ENCODE measurements at places on chromosomes 2 and 18.

GRCh38 chr18:24089076-24089475, 49.8 kb upstream of the CABYR start:
- no peak for DNase-seq

DNA sequence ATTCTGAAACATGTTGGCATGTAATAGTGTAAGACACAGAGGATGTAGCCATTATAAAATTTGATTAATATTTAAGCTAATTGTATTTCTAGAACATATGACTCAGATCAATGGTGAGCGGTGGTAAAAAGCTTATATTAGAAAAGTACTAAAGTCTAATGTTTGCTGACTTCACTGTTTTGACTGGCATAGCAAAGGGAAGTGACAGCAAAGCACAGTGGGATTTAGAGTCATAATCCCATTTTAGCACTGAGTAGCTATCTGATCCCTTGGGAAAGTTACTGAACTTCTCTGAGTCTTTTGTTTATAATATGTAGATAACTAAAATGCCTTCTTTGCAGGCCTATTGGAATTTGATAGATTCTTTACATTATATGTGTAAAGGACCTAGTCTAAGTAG, 60.4 kb downstream of the KIAA1328 start:
- DNase-seq, result no peak

DNA sequence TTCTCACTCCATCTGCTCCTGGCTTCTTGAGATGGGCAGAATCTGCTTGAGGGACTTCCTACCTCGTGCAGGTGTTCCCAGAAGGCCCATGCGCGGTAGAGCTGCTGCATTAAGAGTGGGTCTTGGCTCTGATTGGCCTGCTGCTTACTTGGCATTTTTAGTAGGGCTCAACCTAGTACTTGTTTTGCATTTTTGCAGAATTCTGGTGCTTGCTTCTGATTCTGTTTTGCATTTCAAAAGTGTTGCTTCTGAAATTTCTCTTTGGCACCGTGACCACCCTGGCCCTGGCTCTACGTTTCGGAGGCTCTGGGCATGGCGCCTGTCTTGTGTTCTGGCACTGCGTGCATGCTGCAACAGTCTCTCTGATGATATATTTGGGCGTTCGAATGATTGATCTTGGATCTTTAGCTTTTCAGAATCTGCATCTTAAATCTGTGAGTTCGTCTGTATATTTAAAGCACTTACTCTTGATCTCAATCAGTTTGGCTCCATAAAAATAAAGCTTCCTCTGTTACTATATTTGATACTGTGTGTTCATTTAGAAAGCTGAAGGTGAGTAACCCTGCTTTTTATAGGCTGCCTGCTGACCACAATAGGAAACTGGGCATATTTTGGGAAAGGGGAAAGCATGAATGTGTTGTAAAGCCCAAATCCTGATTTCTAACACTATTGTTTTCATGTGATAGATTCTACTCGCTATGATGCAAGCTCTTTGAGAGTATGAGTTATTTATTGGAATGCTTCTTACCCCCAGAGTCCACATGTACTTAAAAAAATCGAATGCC, 22.2 kb downstream of the EFR3B start:
- DNase-seq, result no peak

GRCh38 chr18:45978084-45978483, 11.0 kb upstream of the EPG5 start:
- no peak for DNase-seq

DNA sequence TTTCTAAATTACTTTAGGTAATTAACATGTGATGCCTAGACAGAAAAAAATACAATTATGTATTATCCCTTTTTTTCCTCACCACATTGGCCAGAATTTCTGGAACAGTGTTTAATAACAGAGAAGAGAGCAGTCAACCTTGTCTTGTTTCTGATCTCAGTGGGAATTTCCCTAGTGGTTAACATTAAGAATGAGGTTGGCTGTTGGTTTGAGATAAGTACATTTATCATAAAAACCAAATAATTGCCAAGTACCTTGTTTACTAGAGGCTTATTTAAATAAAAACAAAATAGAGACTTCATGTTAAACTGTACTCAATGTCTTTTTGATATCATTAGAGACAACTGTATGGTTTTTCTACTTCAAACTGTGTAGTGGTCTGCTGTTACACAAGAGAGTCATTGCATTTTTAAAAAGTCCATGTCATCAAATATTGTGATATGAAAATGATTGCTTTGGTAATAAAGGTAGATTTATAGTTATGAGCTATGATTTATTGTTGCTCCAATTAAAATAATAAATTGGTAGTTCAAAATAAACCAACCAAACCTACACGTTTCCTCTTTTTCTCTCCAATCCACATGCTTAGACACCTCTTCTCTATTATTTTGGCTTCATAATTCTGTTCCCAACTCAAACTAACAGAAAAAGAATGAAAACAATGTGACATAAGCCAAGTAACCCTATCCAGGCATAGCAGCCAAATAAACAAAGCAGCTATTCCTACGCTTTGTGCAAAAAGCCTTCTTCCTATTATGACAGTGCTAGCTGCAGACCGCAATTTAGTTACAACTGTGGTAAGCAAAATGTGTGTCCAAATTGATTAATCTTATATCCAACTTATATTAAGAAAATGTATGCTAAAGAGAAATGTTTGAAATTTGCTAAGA, 20.9 kb upstream of the TANK start:
- DNase-seq, result no peak

DNA sequence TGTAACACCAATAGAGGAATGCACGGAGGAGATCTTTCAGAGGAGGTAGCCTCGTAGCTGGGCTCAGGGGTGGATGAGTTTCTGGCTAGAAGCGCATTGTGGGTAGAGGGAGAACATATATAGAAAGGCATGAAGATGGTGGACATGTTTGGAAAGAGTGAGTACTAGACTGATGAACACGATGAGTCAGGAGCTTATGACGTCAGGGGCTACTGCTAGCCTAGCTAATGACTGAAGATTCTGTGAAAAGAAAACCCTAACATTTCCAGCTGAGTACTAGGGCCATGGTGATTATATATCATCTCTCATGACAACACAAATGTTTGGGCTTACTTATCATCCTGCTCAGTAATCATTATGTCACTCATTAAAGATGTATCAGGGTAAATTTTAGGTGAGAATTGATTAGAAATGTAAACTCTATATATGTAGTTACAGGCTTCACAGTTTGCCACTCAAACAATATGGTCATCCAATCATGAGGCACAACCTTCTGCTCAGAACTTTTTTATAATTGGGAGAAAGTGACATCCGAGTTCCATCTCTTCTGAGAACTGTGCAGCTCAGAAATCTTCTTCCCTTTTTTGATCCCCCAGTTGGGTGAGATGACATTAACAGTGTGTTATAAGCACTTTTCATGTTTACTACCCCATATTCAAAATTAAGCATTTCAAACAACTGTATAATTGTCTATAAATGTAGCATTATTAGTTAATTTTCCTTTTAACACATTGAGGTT, 22.2 kb upstream of the IL1RN start:
- no peak for DNase-seq

DNA sequence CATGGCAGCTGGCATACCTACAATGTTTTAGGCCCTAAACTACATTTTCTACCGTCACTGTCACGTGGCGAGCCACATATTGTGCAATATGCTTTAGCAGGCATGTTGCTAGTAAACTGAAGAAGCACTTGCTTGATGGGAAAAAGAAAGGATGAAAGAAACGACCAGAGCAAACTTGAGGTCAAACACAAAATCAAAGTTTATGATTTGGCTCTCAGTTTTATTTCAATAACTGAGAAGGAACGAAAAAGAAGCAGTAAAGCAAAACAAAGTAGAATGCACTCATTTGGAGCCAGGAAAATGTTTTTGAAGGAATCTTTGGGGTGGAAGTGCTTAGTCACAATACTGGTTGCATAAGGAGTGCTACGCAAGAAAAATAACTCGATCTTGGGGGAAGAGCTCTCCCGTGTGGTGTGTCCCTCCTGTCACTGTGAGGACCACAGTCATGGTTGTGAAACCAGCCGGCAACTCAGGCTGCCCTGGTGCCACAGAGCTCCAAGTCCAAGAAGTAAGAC, 349.8 kb downstream of the RBM43 start:
- DNase-seq, result no peak

- no peak for DNase-seq
Measured at GRCh38 chr2:161123531-161124030, 36.6 kb upstream of the TANK start.

DNA sequence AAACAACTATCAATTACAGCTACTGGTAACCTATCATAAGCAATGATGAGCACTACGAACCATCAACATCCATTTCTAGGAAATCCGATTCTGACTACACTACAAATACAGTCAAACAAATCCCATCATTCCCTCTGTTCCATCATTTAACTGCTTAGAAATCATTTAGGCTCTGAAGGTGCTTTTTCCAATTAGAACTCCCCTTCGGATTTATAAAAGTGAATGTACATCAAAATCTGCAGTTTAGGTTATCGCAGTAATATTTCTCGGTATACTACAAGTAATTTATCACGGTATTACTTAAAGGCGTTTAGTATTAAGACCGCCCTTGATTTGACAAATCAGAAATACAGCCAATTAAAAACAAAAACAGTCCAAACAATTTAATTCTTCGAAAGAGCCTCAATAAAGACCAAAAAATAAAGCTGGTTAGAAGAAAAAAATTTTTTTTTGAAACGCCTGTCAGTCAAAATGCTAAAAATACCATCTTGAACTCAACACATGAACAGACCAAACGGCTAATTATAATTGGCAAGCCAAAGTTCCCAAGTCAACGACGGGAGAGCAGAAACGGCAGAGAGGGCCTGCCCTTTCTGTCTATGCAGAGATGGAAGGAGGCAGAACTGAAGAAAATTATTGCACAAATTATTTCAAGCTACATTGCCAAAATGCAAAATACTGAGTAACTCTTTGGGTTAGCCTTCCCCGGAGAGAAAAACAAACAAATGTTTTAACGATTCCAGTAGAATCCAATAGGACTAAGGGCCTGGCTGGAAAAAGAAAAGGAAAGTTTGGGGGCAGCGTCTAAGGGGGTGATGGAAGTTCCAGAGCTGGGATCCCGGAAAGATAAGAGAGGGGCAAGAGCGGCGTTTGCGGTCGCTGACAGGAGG, 1.2 kb downstream of the VPS54 start:
- DNase-seq, result no peak

GRCh38 chr2:28164280-28164801, 228.3 kb upstream of the FOSL2 start:
- no peak for DNase-seq

DNA sequence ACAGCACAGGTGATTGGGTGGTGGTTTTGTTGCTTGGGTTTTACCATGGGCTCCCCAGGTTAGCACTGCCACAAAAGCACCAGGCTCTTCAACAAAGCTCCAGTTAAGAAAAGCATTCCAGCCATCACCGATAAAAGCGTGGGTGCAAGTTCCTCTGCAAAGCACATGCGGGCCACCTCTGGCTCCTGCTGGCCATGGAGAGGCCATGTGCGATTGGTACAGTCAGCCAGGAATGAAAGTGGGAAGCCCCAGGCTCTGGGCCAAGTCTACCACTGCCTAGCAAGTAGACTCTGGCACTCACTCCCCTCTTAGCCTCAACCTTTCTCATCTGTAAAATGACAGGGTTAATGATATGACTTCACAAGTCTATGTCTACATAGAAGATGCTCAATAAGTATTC, 36.0 kb downstream of the BCL11A start:
- DNase-seq, result no peak

DNA sequence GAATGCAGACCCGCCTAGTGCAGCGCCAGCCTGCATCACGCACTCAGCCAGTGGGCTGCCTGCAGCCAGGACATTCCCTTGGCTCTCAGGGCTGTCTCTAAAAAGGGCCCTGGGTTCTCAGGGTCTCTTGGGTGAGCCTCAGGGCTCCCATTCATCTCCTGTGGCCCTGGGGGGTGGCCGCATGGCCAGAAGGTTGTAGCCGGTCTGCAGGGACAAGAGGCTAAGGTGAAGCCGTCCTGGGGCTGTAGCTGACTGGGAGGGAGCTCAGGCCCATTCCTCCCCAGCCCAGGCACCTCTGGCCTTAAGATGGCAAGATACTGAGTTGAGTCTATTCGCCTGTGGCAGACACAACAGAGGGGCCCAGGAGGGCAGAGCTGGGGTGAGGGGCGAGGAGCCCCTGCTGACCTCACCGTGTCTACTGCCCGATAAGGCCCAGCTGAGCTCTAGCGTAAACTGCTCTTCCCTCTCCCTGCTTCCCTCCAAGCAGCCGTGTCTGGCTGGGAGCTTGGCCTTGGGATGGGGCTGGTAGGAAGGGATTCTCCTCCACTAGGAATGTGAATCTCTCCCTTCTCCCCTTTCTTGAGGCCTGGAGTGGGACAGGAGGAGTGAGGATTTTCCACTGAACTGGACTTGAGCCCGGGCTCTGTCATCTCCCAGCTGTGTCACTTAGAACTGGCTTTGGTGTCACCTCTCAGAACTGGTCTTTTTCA, 37.9 kb downstream of the INHBB start:
- DNase-seq, result no peak

GRCh38 chr2:60899892-60900249, 18.5 kb downstream of the REL start:
- no peak for DNase-seq

GRCh38 chr2:223083402-223084070, 31.5 kb downstream of the KCNE4 start:
- no peak for DNase-seq

- no peak for DNase-seq
Measured at GRCh38 chr2:241505781-241506201, 2.6 kb downstream of the STK25 start.

DNA sequence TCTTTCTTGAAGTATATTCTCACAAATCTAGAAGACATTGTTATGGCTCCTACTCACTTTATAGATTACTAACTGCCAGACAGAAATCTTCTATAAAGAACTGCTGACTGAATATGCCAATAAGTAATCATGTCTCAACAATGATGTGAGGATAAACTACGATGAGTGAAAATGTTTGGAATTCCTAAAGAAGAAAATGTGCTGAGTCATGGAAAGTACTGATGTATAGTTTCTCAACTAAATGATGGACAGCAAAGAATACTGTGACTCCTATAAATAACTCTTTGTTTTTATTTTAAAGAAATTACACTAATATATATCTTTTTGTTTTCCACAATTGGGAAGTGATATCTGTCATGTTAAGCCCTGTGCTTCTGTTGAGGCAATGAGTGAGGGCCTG, 232.9 kb downstream of the LNPK start:
- no peak for DNase-seq

GRCh38 chr2:45130736-45131135, 121.5 kb upstream of the SIX2 start:
- DNase-seq, result no peak

- DNase-seq, result no peak
Measured at GRCh38 chr2:40266201-40266600, 185.7 kb downstream of the SLC8A1 start.

GRCh38 chr2:240143801-240144648, 3.6 kb upstream of the OTOS start:
- DNase-seq, result peak; percentile 57

GRCh38 chr2:62175728-62176127, 20.2 kb upstream of the B3GNT2 start:
- DNase-seq, result no peak
